ENCODE measurements at places on chromosomes 2 and 18. TPM values are rescaled to one million over a fixed set of nuclear protein-coding genes. Genes with fewer than 3 reads are reported as not detected.

Gene CCDC141
- total RNA-seq: 1.2 TPM

GRCh38 chr2:133517876-133518275 is 50.4 kb downstream of the NCKAP5 start:
- no peak for DNase-seq

GRCh38 chr18:79782566-79783308 is 15.0 kb upstream of the KCNG2 start:
- no peak for DNase-seq

DNA sequence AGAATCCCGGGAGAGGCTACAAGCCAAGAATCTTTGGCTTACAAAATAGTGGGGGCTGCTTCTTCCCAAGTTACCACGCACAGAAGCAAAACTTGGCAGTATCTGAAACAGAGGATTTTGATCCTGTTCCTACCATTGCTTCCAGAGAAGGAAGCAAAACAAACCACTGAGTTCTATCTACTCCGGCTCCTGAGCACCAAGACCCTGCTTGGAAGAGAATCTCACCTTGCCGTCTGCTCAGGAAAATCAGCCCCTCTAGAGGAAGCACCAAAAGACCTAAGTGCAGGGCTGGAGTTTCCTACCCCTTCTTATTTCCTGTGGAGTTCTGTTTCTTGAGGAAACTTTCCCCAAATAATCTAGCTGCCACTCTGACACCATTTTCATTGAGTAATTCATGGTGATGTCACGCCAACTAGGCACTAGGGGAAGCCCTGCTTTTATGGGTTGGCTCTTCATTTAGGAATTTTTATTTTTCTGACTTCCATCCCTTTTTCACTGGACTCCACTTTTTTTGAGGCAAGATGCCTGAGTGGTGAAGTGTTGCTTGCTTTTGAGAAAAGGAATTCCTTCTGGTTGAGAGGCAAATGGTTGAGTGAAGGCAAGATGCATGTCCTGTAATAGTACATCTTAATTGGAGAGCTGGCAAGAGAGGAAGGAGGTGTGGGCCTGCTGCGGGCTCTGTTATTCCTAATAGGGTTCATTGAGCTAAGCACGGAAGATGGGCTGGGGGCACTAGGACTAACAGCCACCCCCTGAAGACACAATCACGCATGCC is 36.8 kb upstream of the EML4 start:
- no peak for DNase-seq

DNA sequence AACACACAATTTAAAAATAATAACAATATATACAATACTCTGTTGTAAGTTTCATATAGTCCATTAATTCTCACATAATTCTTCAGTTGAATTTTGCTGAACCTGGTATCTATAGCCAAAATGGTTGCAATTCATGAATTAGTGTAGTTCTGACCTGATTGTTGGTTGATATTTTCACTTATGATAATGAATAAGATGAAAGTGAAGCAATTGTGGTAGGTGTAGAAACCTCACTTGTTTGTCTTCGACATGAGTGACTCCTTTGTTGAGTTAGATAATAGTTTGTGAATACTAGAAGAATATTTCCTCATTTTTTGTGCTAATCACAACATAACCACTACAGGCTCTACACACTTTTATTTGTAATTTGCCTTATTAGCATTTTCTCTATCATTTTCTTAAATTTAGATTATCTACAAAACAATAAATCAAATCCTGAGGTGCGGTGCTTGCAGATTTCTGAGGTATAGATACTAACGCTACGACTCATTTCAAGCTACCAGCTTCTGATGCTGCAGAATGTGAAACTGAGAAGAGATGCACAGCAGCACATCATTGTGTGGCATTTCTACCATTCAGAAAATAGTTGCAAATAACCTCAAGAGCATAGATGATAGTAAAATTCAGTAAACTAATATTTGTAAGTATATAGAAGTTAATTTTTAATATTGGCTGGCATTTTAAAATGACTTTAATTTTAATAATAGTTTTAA is 117.9 kb downstream of the KCNH7 start:
- no peak for DNase-seq

DNA sequence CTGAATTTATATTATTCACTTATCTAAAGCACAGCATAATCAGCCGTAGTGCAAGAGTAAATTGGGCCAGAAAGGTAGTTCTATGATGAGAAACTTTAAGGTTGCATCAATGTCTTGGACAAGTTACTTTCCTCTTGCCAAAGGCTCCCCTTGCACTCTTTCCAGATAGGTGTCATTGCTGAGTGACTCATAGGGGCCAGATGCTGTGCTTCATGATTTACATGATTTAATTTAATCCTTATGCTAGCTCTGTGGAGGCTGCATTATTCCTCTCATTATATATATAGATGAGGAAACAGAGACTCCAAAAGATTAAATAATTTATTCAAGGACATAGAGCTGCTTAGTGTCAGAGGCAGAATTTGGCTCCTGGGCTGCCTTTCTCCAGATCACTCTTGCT is 5.0 kb downstream of the CFAP221 start:
- no peak for DNase-seq

Measured in mesothelial cell of epicardium (in vitro differentiated cells).